Motor neuron (in vitro differentiated cells): ENCODE measurements at places on chromosomes 4 and X.

DNA sequence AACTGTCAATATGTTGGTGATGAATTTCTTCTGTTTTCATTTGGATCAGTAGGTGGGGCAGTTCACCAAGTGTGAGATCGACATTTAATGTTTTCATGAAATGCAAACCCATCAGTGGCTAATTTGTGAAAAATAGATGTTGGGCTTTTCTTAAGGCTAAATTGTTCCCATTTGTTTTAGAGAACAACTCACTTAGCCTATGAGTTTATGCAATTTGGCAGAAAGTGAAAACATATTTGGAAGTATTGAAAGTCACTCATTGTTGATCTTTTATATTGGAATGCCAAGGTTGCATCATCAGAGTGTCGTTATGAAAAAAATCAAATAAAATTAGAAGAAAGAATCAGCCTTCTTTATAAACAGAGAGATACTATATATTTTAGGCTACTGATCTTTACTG lies 132.4 kb downstream of the RPA4 start:
- ATAC-seq, result no peak

DNA sequence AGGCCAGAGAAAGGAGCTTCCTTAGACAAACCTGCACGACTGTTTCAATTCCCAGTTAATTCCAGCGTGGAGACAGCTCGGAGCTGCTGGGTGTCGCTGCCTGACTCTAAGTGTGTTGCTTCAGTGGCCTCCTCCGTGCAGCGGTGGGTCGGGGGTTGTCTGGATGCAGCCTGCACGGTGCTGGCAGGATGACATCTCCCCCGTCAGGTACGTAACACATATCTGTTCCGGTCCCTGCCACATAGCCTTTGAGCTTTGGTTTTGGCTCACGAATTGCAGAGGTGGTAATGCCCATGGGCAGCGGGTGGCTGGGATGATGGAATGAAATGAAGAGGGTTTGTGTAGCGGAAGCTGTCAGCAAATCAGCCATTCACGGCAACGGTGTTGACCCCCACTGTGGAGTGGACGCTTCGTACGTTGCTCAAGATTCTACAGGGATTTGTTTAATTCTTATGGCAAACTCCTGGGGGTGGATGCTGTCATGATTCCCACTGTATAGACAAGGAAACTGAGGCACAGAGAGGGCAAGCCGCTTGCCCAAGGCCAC lies 33.7 kb upstream of the HMX1 start:
- no peak for ATAC-seq

DNA sequence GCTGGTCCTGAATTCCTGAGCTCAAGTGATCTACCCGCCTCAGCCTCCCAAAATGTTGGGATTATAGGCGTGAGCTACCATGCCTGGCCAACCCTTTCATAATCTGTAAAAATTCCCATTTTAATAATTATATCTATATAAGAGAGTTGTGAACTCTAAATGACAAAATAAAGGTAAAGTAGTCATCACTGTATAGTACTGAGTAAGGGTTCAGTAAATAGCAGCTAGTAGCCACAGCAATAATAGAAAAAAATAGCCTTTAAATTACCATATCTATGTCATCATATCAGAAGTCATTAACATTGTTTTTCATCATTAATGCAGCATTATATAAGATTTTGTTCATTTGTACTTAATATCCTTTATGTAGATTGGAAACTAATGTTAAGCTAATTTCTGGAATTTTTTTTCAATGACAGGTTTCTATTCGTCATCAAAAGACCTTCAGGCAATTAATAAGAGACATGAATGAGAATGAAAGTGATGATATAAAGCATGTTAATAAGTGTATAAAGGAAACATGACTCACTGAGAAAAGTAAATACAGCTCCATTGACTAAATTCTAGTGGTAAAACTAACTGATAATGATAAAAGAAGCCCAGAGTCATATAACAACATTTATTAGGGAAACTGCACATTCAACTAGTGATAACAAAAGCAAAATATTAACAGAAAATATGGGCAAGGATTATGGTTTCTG lies 85.9 kb upstream of the UGT8 start:
- no peak for ATAC-seq

DNA sequence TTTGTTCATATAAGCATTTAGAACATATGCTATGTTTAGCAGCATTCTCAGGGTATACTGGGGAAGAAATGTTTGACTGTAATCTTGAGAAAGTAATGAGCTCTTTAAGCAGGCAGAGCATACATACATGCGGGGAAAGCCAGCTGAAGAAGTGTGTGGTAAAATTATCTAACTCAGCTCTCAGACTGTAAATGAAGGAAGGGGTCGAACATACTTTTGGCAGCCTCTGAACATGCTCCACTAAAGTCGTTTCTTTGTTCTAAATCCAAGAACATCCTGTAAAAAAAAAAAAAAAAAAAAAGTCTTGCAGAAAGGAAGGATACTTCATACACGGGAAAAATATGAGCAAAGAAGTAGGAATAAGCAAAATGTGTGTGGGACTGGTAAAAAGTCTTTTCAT lies 224.8 kb downstream of the GRID2 start:
- ATAC-seq, result no peak

- ATAC-seq, result no peak
These were observed 121.3 kb downstream of the EGF start for GRCh38 chr4:110034026-110034393.

DNA sequence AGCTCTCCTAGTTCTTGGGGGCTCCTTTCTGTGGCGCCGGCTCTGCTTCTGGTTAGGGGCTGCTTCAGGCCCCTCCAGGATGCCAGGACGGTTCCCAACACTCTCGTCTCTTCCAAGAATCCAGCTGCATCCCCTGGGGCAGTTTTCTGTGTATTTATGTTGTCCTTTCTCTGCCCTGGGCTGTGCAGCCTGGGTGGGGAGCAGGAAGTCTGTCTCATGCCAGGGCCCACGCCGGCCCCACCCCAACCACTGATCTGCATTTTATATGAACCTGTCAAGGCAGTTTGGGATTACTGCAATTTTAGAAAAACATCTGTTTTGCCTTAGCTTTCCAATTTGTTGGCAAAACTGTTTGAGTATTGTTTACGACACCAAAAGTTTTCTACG lies 14.6 kb downstream of the CTBP1 start:
- peak; percentile 59 for ATAC-seq

- ATAC-seq, result no peak
These were observed 68.2 kb downstream of the ATP11C start for GRCh38 chrX:139864640-139865039.

DNA sequence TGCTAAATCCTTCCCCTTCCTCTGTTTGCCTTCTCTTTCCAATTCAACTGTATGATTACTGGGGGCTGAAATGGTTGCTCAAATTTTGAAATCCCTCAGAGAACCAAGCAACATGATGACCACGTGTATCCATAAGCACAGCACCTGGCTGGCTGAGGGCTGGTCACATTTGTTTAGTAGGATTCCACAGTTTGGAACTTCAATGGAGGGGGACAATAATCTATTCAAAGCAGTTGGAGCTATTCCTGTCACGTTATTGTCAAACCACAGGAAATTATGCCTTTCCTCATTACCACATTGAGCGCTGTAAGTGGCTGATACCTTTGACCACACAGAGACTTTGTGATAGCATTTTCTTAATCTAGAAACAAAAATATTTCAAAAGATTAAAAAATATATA lies 7.0 kb downstream of the TMSB4X start:
- ATAC-seq, result no peak

DNA sequence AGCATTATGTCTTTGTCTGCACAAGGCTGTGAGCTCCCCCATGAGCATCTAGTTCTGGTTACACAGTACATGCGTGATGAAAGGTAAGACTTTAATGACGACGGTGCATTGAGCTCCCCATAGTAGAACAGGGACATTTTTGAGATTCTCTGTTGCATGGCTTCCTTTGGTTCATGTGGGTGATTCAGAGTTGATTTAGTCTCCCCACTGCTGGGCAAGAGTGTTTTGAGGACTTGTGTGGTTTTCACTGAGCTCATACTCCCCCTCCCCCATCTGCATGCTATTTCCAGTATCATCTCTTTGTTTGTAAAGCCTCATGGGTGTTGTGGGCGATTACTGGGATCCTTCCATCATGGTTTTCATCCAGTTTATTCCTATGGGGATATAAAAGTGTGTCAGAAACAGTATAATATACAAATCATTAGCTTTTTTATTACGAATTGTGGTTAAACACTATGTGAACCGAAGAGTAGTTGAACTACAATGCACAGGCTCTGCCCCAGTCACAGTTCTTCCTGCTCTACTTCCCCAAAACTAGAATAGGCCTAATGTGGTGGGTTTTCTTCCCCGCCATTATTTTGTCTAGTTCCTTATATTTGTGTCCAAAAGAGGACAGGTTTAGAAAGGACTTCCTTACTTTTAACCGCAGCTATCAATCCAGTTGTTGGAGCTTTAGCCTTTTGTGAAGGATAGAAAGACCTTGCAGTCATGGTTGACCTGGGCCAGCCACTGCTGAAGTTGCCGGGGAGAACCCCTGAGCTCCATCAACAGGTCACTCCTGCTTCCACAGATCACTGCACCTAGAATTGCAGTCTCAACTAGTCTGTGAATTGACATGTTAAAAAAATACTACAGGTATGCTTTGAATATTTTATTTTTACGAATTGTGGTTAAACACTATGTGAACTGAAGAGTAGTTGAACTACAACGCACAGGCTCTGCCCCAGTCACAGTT lies 30.4 kb downstream of the KIT start:
- no peak for ATAC-seq

- no peak for ATAC-seq
These were observed 61.5 kb upstream of the HHIP start for GRCh38 chr4:144584428-144584827.

- no peak for ATAC-seq
These were observed 10.3 kb downstream of the PHKA2 start for GRCh38 chrX:18973527-18974192.

GRCh38 chr4:52036886-52037530 lies 1.1 kb downstream of the SGCB start:
- no peak for ATAC-seq

DNA sequence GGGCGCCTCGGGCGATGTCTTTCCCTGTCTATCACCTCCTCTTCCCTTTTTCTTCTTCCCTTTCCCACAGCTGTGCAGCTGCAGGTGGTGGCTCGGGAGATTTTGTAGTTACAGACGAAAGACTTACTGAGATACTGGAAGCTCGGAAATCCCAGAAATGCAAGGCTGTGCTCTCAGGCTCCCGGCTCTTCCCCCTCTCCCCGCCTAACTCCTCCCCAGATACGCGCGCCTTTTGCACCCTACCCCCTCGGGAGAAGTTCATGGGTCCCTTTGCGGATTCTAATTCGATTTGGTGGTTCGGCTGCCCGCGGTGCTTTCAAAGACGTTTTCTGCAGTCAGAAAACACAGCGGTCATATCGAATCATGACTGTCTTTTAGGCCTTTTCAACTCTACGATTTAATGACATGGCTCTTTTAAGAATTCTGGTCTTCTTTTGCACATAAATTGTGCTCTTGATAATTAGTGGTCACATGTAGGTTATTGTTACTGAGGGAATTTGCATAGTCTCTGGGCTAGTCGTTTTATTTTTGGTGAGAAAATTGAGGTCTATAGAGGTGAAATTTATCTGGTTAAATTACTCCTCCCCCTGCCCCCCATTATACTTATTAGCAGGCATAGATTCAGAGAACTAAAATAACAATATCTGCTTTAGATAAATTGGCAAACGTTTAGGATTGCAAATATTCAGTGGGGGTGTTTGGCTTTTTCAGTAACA lies 1.6 kb downstream of the SEPTIN11 start:
- no peak for ATAC-seq

GRCh38 chr4:3184725-3185124 lies 64.2 kb upstream of the MSANTD1 start:
- ATAC-seq, result no peak

- no peak for ATAC-seq
These were observed 19.6 kb upstream of the LCORL start for GRCh38 chr4:18041114-18041513.

- no peak for ATAC-seq
These were observed 2.5 kb downstream of the USP51 start for GRCh38 chrX:55487143-55487542.

DNA sequence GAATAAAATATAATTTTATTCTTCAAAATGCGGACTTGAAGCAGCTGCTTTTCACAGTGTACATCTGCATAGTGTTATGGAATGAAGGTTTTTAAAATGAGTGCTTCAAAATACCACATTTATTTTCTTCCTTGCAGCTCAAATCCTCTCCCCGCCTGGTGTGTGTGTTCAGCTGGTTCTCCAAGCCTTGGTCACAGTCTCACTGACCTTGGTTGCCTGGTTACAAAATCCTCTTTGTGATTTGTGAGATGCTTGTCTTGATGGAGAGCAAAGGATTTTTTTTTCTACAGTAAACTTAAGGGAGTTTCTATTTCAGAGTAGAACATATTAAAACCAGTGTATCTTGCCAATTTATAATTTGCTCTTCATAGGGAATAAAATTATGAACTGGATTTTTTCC lies 139.2 kb downstream of the PCDH18 start:
- no peak for ATAC-seq

- no peak for ATAC-seq
These were observed 24.2 kb downstream of the HAUS3 start for GRCh38 chr4:2217726-2218125.

- no peak for ATAC-seq
These were observed 47.4 kb downstream of the CXXC4 start for GRCh38 chr4:104447294-104447693.

GRCh38 chr4:12697970-12698369 lies 786.2 kb downstream of the RAB28 start:
- no peak for ATAC-seq

GRCh38 chrX:117743469-117744251 lies 372.9 kb downstream of the KLHL13 start:
- ATAC-seq, result no peak

- ATAC-seq, result no peak
These were observed 514.5 kb downstream of the INPP4B start for GRCh38 chr4:142331646-142332045.

GRCh38 chr4:105555409-105555808 lies 3.0 kb downstream of the ARHGEF38 start:
- ATAC-seq, result peak; percentile 39

- no peak for ATAC-seq
These were observed 48.6 kb upstream of the DCX start for GRCh38 chrX:111460607-111461006.

GRCh38 chrX:17030092-17030491 lies 83.6 kb downstream of the REPS2 start:
- no peak for ATAC-seq

DNA sequence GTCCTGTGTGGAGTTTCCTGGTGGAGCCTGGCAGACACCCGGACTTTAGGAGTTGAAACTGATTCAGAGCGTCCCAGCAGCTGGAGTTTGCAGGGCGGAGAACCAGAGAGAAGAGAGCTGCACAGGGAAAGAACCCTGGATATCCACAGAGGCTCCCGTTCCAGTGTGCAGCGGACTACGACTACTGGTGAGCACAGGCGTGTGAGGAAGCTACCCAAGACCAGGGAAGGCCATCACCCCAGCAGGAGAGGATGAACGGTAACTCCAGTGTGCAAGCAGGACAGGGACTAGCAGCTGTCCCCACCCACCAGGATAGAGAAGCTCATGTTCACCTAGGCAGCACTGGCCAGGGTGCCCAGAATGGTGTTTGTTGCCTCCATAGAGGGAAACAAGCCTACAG lies 2.3 kb downstream of the LAGE3 start:
- ATAC-seq, result no peak

DNA sequence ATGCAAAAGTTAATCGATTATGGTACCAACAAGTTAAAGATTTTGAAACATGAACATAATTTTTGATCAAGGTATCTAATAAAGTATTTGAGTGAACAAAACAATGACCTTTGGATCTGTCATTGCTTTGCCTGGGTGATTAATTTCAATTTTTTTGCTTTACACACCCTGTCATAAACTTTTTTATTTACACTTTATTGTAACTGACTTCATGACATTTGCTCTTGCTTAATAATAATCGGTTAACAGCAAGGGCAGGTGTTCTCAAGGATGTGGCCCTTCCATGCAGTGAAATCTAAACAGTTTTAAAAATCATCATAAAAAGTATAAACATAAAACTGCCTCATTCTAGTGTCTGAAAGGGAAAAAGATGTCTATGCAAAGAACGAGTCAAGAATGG lies 24.1 kb downstream of the ATOH1 start:
- ATAC-seq, result no peak
